Esophagus squamous epithelium (tissue), 5 donors: ENCODE measurements at places on chromosomes 1 and 21.

DNA sequence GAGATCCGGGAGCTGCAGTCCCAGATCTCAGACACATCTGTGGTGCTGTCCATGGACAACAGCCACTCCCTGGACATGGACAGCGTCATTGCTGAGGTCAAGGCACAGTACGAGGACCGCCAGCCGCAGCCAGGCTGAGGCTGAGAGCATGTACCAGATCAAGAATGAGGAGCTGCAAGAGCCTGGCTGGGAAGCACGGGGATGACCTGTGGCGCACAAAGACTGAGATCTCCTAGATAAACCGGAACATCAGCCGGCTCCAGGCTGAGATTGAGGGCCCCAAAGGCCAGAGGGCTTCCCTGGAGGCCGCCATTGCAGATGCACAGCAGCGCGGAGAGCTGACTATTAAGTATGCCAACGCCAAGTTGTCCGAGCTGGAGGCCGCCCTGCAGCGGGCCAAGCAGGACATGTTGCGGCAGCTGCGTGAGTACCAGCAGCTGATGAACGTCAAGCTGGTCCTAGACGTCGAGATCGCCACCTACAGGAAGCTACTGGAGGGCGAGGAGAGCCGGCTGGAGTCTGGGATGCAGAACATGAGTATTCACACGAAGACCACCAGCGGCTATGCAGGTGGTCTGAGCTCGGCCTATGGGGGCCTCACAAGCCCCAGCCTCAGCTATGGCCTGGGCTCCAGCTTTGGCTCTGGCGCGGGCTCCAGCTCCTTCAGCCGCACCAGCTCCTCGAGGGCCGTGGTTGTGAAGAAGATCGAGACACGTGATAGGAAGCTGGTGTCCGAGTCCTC is 25.5 kb downstream of the ETV3L start:
- no peak for DNase-seq

GRCh38 chr1:66012106-66012784 is 219.6 kb downstream of the PDE4B start:
- no peak for DNase-seq

- no peak for DNase-seq
Observed at GRCh38 chr1:230807561-230808280, 60.5 kb downstream of the CAPN9 start.

GRCh38 chr1:47180603-47181094 is 9.2 kb downstream of the PDZK1IP1 start:
- no peak for DNase-seq

GRCh38 chr1:103156966-103157365 is 48.6 kb upstream of the COL11A1 start:
- no peak for DNase-seq

DNA sequence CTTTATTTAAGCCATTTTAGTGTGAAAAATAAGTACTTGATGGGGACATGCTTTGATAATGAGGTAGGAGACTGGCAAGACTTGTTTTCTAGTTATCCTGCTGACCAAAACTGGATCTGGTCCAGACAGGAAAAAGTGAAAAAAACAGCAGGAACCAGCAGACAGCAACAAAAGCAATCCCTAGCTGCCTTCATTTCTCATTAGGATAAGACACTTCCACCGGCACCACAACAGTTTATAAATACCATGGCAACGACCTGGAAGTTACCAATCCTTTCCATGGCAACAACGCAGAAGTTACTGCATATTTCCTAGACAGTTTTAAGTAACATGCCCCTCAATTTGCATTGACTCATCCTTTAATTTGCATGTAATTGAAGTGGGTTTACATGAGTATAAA is 993.8 kb upstream of the NCAM2 start:
- no peak for DNase-seq

DNA sequence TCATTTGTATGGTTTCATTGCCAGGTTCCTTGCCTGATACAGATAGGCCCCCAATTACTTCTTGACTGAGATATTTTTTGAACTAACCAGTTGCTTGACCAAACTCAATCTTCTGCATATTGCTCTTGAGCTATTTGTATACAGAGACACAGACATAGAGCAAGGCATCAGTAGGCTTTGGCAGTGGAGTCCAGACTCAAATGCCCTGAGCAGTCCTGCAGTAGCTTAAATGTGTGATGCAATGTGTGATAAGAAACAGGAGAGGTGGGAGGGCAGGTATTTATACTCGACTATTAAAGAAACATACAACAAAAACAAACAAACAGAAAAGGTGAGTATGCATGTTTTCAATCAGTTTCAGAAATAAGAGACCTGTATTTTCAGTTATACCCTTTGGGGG is 197.9 kb upstream of the DAB1 start:
- no peak for DNase-seq

DNA sequence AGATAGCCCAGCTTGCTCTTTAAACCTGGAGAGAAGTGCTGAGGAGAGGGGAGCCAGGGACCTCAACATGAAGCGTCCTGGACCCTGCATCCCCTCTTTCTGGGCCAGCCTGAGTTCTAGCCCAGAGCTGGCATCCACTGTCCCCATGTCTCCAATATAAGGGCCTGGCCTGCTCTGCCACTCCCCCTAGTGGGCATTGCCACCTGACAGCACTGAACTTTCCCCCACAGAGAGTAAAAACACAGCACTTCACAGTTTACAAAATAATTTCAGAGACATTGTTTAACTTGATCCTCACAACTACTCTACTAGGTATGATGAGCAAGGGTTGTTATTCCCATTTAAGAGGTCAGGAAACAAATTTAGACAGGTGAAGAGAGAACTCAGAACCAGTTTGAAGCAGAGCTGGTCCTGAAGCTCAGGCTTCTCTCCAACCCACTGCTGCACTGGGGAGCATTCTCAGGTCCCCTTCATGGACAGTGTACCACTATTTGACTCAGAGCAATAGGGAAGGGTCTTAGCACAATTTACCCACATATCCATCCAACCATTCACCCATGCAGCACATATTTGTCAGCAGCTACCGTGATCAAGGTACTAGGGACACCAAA is 151.2 kb downstream of the DMRTA2 start:
- no peak for DNase-seq

GRCh38 chr1:89687254-89687653 is 54.3 kb downstream of the LRRC8C start:
- DNase-seq: no peak

- no peak for DNase-seq
Observed at GRCh38 chr1:100912019-100912418, 16.1 kb downstream of the SLC30A7 start.

DNA sequence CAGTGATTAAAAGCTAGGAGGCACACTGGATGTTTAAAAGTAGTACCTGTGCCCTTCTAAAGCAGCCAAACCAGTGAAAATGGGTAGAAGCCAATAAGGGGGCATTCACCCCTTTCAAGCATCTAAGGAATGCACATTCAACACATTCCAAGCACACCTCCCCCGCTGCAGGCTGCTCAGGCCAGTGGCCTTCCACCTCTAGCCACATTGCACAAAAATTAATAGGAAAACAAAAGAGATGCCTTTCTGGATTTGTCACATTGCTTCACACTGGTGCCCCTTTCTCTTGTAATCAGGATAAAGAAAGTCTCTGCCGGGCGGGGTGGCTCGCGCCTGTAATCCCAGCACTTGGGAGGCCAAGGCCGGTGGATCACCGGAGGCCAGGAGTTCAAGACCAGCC is 834.0 kb downstream of the USP25 start:
- no peak for DNase-seq

GRCh38 chr1:75135573-75136194 is 1.5 kb downstream of the LHX8 start:
- no peak for DNase-seq

DNA sequence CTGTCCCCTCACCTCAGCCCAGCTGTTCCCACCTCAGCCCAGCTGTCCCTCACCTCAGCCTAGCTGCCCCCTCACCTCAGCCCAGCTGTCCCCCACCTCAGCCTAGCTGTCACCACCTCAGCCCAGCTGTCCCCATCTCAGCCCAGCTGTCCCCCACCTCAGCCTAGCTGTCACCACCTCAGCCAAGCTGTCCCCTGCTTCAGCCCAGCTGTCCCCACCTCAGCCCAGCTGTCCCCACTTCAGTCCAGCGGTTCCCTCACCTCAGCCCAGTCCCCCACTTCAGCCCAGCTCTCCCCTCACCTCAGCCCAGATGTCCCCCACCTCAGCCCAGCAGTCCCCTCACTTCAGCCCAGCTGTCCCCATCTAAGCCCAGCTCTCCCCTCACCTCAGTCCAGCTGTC is 88.4 kb upstream of the CSF3R start:
- no peak for DNase-seq

GRCh38 chr1:56868761-56869160 is 14.2 kb downstream of the C8A start:
- DNase-seq: no peak

- DNase-seq: no peak
Observed at GRCh38 chr1:242004751-242005495, 6.0 kb upstream of the MAP1LC3C start.

GRCh38 chr1:215569986-215570824 is 3.1 kb downstream of the KCTD3 start:
- no peak for DNase-seq

- DNase-seq: no peak
Observed at GRCh38 chr1:220249522-220249921, 22.7 kb downstream of the RAB3GAP2 start.

DNA sequence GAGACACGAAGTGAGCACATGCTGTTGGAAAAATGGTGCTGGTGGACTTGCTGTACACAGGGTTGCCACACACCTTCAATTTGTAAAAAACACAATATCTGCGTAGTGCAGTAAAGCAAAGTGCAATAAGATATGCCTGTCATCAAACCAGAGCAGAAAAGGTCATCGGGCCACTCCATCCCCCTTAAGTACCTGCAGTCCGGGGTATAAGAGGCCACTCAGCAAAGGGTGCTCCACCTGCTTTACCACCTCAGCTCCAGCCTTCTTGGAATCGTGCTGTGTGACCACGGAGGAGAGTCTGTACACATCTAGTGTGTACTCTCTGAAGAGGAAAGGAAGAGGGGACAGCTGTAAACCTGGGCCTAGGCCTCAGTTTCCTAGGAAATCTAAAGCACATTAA is 10.9 kb downstream of the YARS1 start:
- no peak for DNase-seq

DNA sequence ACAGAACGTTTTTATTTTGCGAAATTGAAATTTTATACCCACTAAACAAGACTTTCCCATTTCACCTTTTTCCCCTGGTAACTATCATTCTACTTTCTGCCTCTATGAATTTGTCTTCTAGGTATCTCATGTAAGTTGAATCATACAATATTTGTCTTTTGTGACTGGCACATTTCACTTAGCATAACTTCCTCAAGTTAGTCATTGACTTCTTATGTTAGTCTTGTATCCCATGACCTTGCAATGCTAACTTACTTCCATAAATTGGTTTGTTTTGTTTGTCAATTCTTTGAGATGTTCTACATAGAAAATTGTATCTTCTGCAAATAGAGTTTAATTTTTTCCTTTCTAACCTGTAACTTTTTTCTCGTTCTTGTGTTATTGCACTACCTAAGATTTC is 26.9 kb downstream of the SH3BP5L start:
- DNase-seq: no peak
